ENCODE measurements at places on chromosomes 5 and 9. TPM values are rescaled to one million over a fixed set of nuclear protein-coding genes. Genes with fewer than 3 reads are reported as not detected.

DNA sequence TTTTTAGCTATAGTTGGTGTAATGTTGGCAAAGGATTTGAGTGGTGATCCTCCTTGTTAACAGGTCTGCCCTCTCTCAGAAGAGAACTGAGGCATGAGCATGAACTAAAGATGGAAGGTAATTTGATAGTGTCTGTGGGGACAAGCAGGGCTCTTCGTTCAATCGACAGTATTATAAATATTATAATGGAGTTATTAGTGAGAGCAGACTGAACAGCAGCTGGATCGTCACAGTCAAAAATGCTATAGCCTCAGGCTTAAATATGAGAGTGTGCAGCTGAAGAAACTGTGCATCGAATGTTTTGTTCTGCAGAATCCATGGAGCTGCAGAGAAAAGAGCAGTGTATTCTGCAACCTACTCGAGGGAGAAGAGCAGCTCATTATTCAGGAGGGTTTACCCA lies 757.3 kb downstream of the DNAH5 start:
- H3K36me3 ChIP-seq: no peaks in the 10 kb centered on the region
- H3K27me3 ChIP-seq: no peaks in the 10 kb centered on the region

DNA sequence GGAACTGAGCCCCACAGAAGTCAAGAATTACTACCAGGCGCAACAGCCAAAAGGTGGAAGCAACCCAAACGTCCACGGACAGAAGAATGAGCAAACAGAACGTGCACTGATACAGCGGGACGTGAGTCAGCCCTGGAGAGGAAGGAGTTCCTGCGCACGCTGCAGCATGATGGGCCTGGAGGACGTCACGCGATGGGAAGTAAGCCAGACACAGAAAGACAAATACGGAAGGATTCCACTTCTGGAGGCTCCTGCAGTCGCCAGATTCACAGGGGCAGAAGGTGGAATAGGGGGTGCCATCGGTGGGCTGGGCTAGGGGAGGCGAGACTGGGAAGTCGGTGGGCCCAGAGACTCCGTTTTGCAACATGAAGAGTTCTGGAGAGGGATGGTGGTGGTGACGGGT lies 80.3 kb upstream of the PHYKPL start:
- H3K27ac ChIP-seq: no peak overlapping the region
- DNase-seq: no peak

- DNase-seq: no peak
- H3K4me1 ChIP-seq: peaks cover 20% of the 10 kb centered on the region
- H3K27me3 ChIP-seq: no peaks in the 10 kb centered on the region
- H3K36me3 ChIP-seq: peaks cover 4% of the 10 kb centered on the region
- H3K4me3 ChIP-seq: no peak overlapping the region
Measured at GRCh38 chr5:175685701-175686350, 28.0 kb downstream of the HRH2 start.

GRCh38 chr5:119879446-119879845 lies 250.1 kb downstream of the FAM170A start:
- H3K4me3 ChIP-seq: no peak overlapping the region
- no peak overlapping the region for H3K27ac ChIP-seq
- H3K27me3 ChIP-seq: no peaks in the 10 kb centered on the region
- no peak for DNase-seq

GRCh38 chr5:59763541-59763940 lies 130.0 kb downstream of the PDE4D start:
- peaks cover 5% of the 10 kb centered on the region for H3K4me1 ChIP-seq
- H3K4me3 ChIP-seq: no peak overlapping the region
- no peaks in the 10 kb centered on the region for H3K27me3 ChIP-seq
- DNase-seq: no peak
- no peak overlapping the region for H3K27ac ChIP-seq
- H3K36me3 ChIP-seq: no peaks in the 10 kb centered on the region

DNA sequence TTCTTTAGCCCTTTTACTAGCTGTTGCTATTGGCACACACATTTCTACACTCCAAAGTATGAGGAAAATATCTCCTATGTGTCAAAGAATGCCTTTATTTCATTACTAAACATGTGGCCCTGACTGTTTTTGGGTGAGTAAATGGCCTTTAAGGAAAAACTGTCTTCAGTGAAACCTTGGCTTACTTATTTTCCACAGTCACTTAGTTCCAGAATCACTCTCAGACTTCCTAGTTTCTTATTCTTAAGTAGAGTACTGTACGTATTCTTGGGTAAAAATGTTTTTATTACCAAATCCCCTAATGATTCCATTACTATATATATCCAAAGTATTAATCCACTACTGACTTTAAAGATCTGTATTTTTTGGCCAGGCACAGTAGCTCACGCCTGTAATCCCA lies 27.5 kb downstream of the ERP44 start:
- H3K27ac ChIP-seq: no peak overlapping the region
- H3K4me1 ChIP-seq: no peaks in the 10 kb centered on the region
- no peak for DNase-seq

The PCDHB10 gene
- total RNA-seq: 9.3 TPM

Measured in spinal cord (tissue), 10 donors.